NCI-H774 (cell line): ENCODE measurements at places on chromosomes 7 and 10.

DNA sequence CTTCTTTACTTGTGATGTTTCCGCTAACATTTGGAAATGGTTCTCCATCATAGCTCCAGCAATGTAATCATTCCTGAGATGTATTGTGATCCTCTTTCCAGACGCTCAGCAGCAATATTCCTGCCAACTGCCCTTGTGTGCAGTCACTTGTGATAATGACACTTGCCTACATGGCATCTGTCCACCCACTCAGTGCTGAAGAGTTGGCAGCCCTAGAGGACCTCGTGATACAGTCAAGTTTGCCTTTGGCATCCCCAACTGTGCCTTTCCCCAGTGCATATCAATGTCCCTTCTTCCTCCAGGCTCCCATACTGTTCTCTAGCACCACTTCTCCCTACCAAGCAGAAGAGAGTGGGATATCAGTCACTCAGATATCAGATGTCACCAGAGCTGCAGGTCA is 64.9 kb downstream of the MYOF start:
- DNase-seq: no peak

DNA sequence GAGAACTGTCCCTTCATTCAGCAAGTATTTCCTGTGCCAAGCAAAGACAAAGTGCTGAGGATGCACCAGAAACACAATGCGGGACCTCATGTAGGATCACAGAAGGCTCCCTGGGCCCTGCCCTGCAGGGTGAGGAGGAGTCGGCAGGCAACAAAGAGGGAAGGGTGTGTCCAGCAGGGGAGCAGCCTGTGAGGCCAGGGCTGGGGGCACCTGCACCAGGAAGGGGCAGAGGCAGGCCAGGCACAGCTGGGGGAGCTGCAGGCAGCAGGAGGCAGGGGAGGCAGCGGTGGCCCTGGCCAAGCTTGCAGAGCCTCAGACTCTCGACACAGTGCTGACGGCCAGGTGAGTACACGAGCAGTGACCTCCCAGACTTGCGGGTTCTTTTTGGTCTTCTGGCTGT is 123.3 kb downstream of the SLIT1 start:
- DNase-seq: no peak

GRCh38 chr10:22372917-22373316 is 27.6 kb downstream of the SPAG6 start:
- no peak for DNase-seq

GRCh38 chr7:28458732-28459131 is 46.4 kb downstream of the CREB5 start:
- DNase-seq: no peak

- no peak for DNase-seq
These were observed 22.2 kb downstream of the LIPK start for GRCh38 chr10:88728107-88728763.

DNA sequence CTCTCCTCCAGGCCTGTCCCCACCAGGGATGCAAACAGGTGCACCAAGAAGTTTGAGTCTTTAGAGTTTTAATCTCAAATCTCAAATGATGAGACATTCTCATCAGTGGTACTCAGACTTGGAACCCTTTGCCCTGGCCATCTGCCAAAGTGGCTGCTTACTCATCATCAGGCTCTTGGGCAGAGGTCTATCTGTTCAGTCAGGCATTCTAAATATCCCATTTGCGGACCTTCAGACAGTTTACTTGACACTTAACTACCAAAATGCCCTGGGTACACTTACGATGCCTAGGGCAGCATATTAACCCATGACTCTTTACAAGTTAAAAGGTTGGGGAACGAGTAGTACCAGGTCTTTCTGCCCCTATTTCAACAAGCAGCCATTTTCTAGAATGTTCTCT is 61.2 kb upstream of the YAE1 start:
- no peak for DNase-seq

DNA sequence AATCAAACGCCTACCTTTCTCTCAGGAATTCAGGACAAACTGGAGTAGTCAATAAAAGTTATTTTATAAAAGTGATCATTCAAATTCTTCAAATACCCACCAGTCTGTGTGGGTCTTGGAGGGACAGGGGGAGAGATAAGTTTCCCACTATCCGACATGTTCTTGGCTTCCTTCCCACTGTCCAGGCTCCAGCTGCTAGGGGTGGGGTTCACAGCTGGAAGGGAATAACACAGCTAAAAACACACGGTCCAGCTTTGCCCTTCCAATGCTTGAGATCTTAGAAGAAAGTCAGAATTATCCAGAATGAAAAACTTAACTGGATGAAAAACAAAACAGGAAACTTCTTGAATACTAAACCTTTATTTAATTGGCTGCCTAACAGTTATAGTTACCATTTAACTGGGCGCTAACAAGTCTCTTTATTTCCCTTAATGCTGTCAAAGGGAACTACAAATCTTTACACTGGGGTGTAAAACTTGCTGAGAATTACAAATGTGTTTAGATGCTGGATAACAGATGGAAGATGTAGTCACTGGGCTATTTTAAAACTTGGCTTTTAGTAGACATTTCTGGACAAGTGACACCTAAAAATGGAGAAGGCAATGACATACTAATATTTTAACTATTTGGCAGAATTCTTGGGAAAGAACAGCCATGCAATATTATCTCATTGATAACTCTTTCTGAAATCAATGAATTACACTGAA is 172.8 kb upstream of the IMMP2L start:
- no peak for DNase-seq

GRCh38 chr7:118755067-118755625 is 530.6 kb downstream of the ANKRD7 start:
- no peak for DNase-seq

GRCh38 chr10:33122014-33122809 is 164.2 kb upstream of the ITGB1 start:
- no peak for DNase-seq

DNA sequence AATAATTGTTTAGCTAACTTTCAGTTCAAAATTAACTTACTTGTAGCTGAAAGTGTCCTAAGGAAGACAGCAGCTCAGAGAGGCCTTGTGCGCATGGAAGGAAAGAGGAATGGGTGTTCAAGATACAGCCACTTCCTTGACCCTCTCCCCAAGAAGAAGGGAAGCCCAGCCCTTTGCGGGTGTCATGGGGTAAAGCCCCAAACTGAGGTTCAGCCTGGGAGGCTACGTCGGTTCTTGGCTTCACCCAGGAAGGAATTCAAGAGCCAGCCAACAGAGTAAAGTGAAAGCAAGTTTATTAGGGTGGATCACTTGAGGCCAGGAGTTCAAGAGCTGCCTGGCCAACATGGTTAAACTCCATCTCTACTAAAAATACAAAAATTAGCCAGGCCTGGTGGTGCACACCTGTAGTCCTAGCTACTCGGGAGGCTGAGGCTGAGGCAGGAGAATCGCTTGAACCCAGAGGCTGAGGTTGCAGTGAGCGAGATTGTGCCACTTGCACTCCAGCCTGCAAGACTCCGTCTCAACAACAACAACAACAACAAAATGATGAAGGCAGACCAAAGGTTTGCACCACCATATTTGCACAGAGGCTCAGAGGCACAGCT is 15.9 kb downstream of the GPRIN2 start:
- DNase-seq: no peak

DNA sequence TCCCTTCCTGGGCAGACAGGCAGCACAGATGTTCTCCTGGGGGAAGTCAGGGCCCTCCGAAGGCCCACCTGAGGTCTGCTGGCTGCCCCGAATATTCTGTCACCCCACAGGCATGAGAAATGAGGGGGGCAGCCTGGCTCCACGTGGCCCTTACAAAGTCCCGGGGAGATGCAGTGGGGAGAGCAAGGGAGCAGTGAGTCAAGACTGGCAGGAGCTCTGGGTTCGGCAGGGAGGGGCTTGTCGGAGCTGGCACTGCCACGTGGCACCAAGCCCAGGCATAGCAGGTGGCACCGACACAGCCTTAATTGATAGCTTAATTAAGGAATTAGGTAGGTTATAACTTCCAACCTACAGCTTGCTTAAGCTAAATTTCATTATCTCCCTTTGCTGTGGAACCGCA is 163.9 kb downstream of the USP6NL start:
- DNase-seq: no peak
